ENCODE measurements at places on chromosomes 6 and 20.
A peak's percentile ranks its signal among the peaks of the same experiment; 100 is the strongest.

DNA sequence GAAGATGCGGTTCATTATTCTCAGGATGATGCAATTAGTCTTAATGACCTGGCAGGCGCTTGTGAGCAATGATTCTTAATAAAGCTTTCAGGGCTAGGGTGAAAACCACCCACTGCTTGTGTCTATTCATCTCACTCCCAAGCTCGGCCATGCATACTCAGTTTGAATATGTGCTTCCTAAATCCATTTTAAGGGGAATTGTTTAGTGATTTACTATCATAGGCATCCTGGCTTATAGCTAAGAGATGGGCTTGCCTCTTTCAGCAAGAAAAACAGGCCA, 141.1 kb upstream of the SLC24A3 start:
- no peak for DNase-seq

DNA sequence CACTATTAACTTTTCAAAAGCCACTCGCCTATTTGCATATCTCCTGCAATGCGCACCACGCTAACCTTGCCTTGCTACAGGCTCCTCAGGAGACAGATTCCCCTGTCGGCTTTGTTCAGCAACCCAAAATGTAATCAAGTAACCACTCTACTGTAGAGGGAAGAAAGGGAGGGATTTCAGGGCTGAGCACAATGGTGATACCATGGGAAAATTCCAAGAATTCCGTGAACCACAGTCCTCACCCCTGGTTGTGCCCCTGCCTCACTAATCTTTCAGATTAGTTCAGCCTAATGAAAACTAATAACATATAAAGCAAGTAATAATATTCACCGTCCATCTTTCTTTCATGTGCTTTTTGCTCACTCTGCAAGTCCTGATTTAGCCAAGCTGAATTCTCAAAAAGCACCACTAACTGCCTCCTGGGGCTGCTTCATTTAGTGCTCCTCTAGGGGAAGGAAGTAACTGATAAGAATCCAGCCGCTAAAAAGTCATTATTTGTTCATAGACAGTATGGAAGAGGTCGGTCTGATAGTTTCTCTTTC, 6.6 kb downstream of the CITED2 start:
- DNase-seq: no peak

DNA sequence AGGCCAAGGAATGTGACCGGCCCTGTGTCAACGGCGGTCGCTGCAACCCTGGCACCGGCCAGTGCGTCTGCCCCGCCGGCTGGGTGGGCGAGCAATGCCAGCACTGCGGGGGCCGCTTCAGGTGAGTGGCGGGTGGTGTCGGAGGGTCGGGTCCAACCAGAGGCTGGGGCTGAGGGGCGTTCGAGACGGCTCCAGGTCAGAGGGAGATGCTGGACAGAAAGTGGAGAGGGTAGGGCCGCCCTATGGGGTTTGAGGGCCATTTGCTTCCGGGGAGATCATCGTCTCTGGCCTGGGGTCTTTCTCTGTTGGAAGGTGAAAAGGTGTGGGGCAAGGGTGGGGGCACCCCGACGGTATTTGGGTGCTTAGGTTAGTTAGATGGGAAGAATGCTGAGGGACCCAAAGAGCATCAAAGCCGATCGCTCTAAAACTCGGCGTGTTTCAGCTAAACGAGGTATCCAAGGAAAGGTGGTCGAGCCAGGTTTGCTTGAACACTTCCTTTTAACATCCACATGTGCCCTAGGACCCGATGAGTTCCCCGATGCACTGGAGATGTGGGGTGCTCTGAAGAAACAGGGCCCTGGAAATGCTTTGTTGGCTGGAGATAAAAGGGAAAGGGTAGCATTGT, 691 bp downstream of the ATRN start:
- DNase-seq: peak; percentile 46

GRCh38 chr6:159829526-159829925, 29.4 kb downstream of the PNLDC1 start:
- DNase-seq: no peak

DNA sequence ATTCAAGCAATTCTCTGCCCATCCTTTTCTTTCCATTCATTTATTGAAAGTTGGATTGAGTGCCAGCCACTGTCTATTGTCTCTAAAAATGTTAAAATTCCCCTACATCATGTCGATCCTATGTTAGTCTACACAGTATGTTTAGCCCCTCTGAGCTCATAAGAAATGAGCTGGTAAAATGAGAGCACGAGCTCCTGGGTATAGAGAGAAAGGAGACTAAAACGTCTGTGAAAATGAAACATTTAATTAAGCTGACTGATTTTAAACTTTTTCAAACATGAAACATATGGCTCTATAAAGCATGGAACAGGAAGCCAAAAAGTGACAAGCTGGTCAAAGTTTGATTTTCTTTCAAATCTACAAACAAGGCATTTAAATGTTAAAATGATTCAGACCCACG, 104.0 kb upstream of the ASF1A start:
- no peak for DNase-seq

- no peak for DNase-seq
These were observed 80.5 kb downstream of the FILIP1 start for GRCh38 chr6:75412969-75413662.

DNA sequence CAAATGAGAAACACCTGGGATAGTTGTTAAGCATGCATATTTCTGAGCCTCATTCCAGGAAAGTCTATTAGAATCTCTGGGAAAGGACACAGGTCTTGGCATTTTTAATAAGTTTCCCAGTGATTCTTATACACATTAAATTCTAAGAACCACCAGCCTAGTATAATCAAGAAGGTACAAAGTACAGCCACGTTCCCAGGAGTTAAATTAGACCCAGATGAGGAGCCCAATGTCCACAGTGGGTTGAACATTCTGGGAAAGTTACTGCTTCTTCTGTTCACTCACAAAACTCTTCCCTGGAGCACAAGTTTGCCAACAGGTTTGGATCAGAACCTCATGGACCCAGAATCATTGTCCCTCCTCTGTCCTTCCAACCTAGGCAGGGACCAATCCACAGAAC, 90.4 kb downstream of the RCAN2 start:
- no peak for DNase-seq

GRCh38 chr6:87925373-87926060, 122.1 kb upstream of the SPACA1 start:
- DNase-seq: no peak

DNA sequence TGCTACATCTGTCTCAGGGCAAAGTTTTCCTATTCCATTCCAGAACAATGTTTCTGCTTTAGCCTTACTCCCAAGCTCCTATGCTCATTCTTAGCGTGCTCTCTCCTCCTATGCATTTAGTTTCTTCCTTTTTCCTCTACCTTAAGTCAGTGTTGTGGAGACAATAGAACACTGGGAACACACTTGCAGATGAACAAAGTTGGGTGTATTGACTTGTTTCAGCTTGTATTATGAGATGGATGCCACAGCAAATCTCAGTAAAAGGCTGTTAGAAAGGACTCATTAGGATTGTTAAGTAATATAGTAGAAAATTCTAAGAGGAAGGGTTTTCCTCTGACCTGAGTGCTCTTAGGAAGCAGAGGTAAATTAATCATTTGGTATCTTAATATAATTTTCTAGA, 48.4 kb downstream of the BMP5 start:
- DNase-seq: no peak

- peak; percentile 29 for DNase-seq
These were observed 840 bp downstream of the PPP1R3D start for GRCh38 chr20:59939052-59939878.

DNA sequence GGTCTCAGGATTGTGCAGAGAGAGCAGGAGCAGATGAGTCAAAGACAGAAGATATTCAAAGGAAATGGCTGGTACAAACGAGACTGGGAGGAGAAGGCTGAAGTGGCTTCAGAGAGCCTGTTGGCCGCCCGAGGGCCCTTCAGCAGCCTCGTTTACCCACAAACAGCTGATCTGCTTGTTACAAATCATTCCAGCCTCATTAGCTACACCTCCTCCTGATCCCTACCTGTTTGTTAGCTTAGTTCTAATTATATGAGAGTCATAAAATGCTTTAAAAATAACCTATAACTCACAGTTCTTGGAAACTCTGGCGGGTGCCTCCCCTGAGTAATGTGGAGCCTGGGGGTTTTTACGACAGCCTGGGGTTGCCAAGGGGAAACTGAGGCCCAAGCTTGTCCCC, 12.6 kb downstream of the GLP1R start:
- DNase-seq: no peak

GRCh38 chr6:122063076-122063475, 336.4 kb upstream of the HSF2 start:
- no peak for DNase-seq

DNA sequence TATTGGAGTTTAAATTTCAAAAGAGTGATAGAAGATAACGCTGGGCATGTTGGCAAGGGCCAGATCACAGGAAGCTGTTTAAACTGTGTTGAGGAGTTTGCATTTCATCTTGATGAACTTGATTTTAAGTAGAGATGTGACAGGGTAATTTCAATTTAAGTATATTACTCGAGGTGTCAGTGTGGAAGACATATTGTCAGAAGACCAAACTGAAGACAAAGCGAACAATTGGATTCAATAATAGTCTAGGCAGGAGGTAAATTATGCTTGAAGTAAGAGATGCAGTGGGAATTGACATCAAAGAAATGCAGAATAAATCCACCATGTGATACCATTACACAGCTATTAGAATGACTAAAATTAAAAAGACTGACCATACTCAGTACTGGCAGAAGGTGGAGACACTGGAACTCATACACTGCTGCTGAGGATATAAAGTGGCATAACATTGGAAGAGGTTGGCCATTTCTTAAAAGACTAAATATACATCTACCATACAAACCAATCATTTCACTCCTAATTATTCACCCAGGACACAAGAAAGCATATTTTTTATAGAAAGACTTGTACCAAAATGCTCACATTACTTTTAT, 240.8 kb downstream of the ARHGAP18 start:
- DNase-seq: no peak

DNA sequence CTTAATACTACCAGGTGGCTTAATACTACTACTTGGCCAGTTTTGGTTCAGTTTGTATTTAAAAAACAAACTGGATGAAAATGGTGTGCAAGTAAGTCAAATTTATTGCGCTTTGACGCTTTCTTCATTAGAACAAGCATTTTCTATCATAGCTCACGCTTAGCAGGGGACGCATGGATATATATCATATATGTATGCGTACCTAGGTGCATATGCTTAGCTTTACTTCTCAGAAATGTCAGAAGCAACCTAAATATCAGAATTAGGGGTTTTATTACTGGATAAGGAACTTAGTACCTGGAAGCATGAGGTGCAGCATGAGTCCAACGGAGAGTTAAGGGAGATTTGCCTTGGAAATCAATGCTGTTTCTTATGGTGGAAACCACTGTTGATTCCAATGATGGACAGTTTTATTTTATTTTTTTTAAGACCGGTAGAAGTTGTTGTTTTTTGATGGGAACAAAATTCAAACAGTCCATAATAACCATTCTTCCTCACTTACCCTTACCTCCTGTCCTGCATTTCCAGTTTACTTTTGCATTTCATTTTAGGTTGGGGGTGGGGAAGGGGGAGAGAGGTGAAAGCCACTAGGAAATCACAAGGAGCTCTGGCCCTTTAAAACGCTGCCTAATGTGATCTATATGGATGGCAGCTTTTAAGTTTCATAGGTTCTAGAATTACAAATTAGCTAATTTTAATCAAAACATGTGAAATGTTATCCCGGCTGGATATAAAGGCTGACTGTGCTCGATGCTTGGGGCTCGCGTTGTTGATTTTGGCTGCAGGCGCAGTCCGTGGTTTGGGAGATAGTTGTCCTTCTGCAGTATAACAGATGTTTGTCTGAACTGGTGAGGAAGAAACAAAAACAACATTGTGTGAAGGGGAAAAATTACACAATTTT, 2.1 kb downstream of the SOBP start:
- no peak for DNase-seq

- no peak for DNase-seq
These were observed 1.6 kb upstream of the ADIG start for GRCh38 chr20:38579219-38579910.

- no peak for DNase-seq
These were observed 359.2 kb downstream of the GJA1 start for GRCh38 chr6:121794630-121795029.

- DNase-seq: no peak
These were observed 242.6 kb upstream of the CDYL start for GRCh38 chr6:4533576-4533975.

DNA sequence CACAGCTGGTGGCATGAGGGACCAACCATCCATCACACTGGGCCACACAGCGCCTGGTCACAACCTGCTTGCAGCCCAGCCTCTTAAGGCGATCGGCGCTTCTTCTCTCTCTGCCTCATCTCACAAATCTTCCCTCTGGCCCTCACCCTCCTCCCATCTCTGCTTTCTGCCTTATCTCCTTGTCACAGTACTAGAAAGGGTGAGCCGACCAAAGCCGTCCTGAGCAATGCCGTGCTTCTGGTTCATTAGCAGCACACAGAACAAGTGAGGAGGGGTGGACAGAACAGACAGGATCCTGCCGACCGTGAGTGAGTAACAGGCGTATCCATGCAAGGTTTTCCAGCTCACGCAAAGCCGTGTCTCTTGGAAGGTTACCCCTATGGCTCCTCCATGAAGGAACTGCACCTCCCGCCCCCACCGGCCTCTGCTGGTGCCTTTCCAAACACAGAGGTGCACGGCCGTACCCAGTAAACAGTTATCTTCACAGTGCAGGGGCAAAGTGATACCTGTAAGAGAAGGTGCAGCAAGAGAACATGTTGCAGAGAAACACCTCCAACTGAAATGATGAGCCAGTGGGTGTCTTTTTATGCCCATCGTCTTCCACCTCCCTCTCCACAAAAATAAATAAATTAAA, 331.7 kb downstream of the FARS2 start:
- DNase-seq: no peak

- no peak for DNase-seq
These were observed 35.8 kb downstream of the METTL24 start for GRCh38 chr6:110322151-110322873.

GRCh38 chr6:8905757-8906156, 470.4 kb upstream of the SLC35B3 start:
- no peak for DNase-seq

DNA sequence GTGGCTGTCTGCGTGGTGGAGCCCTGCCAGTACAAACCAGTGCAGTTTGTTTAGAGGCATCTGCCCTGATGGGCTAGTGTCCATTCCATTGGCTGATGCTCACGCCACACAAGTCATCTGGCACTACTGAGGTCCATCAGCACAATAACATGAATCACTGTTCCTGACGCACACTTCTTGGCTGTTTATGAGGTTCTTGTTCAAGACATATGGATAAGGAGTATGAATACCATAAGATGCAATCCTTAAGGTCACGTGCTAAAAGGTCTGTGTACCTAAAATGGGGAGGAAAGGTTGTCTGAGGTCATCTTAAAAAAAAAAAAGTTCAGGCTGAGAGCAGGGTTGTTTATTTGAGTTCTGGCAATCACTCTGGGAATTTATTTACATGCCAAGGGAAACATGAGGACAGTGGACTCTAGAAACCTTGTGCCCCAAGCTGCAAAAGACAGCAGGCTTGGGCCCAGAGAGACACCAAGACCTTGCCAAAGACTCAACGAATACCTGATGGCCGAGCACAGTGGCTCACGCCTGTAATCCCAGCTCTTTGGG, 54.1 kb upstream of the SHLD1 start:
- DNase-seq: no peak

DNA sequence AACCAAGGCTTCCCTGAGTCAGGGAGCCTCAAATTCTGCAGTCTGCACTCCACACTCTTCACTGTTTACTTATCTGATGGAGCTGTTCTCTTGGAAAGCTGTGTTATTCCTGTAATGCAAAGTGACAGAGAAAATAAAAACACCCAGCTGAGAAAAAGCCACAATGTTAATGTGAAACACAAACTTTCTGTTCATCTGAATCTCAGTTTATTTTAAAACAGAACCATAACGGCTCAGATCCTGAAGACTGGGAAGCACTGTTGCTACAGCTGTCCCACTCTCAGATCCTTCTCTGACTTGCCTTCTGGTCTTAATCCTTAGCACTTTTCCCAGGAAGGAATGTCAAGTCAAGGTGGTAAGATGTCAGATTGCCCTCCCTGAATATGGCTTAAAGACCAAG, 736.6 kb downstream of the DHX35 start:
- no peak for DNase-seq

GRCh38 chr6:134882426-134883038, 67.4 kb downstream of the ALDH8A1 start:
- DNase-seq: peak; percentile 77

Data from activated T-cell treated with anti-CD3 and anti-CD28 coated beads, Interleukin-2, amount 50 U/mL, for 48 hours (primary cell).